Foreskin melanocyte (primary cell): ENCODE measurements at places on chromosomes 5 and 9.

- DNase-seq = no peak
These were observed 266.1 kb downstream of the NTRK2 start for GRCh38 chr9:84935528-84936117.

DNA sequence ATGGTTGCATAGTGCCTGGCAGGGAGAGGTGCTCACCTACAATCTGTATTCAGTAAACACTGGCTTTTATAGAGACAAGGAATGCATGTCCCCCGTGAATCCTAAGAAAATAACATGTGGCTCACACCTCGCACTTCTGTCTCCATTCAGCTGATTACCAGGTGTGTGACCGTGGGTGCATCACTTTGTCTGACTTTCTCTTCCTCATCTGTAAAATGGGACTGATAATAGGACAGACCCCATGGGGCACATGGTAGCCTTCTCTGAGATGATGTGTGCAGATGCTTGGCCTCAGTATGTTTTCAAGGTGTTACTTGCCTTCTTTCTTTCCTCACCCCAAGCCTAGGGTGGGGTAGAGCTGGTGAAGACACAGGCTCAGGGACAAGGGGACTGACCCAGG lies 6.3 kb downstream of the CXXC5 start:
- DNase-seq = no peak

DNA sequence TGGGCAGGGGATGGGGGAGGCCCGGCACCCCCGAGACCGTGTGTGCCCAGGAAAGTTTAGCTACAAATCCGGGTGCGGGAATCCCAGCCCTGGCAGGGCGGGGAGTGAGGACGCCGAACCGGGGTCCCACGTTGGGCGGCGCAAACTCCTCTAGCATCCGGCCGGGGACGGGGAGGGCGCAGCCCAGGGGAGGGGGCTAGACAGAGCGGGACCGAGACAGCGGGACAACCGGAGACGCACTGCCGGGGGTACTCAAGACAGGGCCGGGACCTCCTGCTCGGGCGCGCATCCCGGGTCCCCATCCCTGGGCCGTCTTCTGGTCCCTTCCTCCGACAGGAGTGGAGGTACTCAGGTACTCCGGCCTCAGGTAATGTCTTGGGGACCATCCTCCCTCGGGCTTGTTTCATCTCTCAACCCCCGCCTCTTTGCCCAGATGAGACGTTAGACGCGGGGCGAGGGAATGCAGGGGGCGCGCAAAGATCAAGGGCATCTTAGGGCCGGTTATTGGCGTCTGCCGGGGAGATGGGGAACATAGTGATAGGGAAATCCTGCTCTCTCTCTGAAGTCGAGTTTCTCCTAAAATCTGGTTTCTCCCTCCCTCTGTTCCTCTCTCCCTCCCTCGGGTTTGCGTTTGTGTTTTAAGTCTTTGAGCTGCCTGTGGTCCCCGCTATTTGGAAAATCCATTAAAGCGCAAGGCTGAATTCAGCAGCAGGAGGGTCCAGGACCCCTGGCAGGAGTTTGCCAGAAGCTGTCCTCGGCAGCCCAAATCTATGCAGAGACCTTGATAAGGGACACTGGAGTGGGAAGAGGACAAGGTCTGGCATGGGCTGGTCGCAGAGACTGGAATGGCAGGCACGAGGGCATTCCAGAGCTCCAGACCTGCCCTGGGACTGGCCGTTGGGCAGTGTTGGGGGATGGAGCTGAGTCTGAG lies 815 bp downstream of the PDZD2 start:
- no peak for DNase-seq

DNA sequence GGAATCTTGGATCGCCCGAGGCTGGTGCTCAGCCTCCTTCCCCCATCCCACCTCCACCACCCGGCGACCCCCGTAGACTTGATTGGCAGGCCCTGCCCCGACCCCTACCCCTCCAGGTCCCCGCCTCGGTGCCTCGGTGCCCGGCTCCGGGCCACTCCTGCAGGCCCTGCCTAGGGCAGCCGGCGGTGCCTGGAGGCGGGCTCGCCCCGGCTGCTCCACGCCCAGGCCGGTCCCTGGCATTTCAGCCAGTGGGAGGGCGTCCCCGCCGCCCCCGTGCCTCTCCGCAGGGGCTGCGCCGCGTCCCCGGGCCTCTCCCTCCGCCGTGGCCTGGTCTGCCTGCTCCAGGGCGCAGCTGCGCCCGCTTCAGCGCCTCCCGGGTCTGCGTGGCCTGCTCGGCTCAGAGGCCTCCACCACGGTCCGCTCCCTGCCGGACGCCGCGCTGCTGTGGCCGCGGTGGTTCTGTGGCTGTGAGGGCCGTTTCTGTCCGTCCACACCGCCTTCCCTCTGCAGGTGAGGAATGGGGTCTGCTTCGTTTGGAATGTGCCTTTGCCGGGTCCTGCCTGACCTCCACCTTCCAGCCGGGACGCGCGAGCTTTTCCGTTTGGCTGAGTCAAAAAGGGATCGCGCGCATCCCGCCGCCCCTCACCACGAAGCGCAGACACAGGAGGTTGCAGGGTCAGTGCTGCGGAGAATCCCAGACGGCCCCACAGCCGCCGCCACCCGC lies 48.3 kb upstream of the IRX4 start:
- no peak for DNase-seq

GRCh38 chr5:147565524-147565923 lies 55.7 kb upstream of the DPYSL3 start:
- DNase-seq = no peak

- no peak for DNase-seq
These were observed 55.0 kb downstream of the ZNF618 start for GRCh38 chr9:113931140-113931539.

- DNase-seq = no peak
These were observed 2.7 kb downstream of the PTGER4 start for GRCh38 chr5:40682154-40683017.

DNA sequence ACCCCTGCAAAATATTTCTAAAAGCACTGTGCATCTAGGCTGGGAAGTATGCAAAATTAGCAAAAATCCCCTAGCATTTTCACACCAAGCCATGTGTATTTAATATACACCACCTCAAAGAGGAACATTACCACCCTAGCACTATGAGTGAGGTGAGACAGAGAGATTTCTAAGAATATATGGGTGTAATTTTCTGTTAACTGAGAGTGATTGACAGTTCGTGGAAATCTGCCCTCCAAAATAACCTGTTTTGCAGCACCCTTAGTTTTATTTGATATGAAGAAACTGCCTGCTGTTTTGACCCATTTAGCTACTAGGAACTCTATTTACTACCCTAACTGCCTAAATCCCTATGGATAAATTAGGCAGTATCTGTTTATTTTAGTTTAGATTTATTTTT lies 64.2 kb upstream of the CDKN2B start:
- no peak for DNase-seq

GRCh38 chr9:21854594-21854993 lies 52.2 kb downstream of the MTAP start:
- no peak for DNase-seq

DNA sequence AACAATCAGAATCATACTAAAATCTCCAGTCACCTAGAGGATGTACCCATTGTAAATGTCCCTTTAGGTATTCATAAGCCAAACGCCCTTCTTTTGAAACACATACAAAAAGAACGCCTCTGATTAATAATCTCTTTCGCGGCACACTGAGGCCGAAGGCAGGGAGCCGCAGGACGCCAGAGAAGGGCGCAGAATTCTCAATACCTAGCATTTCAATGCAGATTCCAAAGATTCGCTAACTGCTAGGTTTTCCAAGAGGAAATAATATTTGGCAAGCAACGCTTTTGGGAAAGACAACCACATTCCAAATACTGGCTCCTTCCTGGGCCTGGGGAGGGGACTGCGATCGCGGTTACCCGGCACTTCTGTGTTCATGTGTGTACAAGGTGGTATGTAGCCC lies 203.3 kb downstream of the MEF2C start:
- DNase-seq = no peak

- DNase-seq = no peak
These were observed 128.9 kb upstream of the CCNH start for GRCh38 chr5:87541676-87542075.

DNA sequence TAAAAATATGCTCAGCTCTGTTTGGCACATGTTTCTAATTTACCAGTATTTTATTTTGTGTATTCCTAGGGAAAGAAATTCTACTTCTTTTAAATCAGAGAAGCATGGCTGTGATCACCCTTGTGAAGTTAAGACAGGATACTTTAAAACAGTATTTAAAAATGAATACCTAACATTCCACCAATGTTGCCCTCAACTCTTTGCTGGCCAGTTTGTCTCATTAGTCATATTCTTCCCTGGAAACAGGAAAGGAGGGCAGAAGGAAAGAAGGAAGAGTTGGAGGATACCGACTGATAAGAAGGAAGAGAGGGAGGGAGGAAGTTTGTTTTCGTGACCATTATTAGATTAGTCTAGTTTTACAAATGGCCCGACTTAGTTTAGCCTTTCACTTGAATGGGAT lies 137.4 kb downstream of the PLK2 start:
- no peak for DNase-seq

- DNase-seq = no peak
These were observed 30.9 kb upstream of the CEP72 start for GRCh38 chr5:581266-581665.

DNA sequence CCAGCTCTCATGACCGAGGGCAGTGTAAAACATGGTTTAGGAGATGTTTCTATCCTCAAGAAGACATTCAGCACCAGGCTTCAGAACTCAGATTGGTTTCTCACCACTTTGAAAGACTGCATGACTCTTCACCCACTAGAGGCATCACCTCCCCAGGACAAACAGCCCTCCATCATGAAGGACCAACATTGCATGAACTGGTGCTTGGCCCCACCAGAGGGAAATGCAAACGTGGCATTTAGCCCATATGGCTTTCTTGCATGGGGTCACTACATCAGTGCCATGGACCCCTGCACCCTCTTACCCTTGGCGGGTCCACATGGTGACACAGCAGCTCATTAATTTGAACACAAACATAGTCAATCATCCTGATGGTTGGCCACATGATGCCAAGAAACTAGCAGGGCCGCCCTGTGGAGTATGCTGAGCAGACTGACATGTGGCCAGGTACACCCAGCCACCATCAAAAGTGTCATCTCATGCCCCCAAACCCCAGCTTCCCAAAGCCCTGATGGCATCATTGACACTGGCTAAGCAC lies 129.5 kb upstream of the FSTL4 start:
- no peak for DNase-seq

GRCh38 chr5:43305948-43306565 lies 7.2 kb downstream of the HMGCS1 start:
- peak; percentile 80 for DNase-seq
